Activated T-helper 1 cell treated with anti-CD3 and anti-CD28 coated beads, Interleukin-12 subunit alpha, Interleukin-12 subunit beta, Interleukin-2, Interleukin-4 antibody, amounts not matched to agents 30 ng/mL and 10 ng/mL and 1 ng/mL, durations not matched to agents 14 hours and 24 hours and 36 hours (primary cell): ENCODE measurements at places on chromosomes 6 and 20. TPM values are rescaled to one million over a fixed set of nuclear protein-coding genes. Genes with fewer than 3 reads are reported as not detected.
A peak's percentile ranks its signal among the peaks of the same experiment; 100 is the strongest.

GRCh38 chr20:62472941-62473585, 2.7 kb downstream of the GATA5 start:
- no peak for DNase-seq
- H3K27me3 ChIP-seq = peaks cover 36% of the 10 kb centered on the region
- no peak overlapping the region for H3K27ac ChIP-seq

DNA sequence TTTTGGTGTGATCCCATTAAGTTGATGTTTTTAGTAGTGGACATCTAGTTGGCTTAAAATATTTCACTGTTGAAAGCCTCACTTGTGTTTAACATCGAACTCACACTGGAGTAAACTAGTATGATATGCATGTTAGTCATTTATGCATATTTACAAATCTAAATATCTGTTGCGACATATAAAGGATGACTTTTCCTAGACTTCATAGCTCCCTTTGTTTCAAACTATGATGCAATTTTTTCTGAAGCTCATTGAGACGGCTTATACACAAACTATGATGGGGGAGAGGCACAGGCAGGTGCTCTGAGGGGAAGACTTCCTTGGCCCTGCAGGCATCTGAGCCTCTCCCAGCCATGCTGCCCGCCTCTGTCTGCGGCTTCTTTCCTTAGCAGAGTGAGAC, 11.8 kb upstream of the FOXC1 start:
- no peaks in the 10 kb centered on the region for H3K36me3 ChIP-seq
- no peak overlapping the region for H3K4me3 ChIP-seq
- no peak overlapping the region for H3K27ac ChIP-seq
- H3K4me1 ChIP-seq = peaks cover 4% of the 10 kb centered on the region
- peaks cover 59% of the 10 kb centered on the region for H3K27me3 ChIP-seq

- no peak overlapping the region for H3K4me3 ChIP-seq
- no peaks in the 10 kb centered on the region for H3K27me3 ChIP-seq
- DNase-seq = no peak
- no peaks in the 10 kb centered on the region for H3K4me1 ChIP-seq
These were observed 1199.8 kb upstream of the MAP3K7 start for GRCh38 chr6:91786474-91787184.

GRCh38 chr20:20078041-20078440, 25.7 kb downstream of the CFAP61 start:
- H3K4me3 ChIP-seq = no peak overlapping the region
- H3K27me3 ChIP-seq = peaks cover 16% of the 10 kb centered on the region
- H3K36me3 ChIP-seq = no peaks in the 10 kb centered on the region
- no peaks in the 10 kb centered on the region for H3K4me1 ChIP-seq
- H3K27ac ChIP-seq = no peak overlapping the region
- no peak for DNase-seq

DNA sequence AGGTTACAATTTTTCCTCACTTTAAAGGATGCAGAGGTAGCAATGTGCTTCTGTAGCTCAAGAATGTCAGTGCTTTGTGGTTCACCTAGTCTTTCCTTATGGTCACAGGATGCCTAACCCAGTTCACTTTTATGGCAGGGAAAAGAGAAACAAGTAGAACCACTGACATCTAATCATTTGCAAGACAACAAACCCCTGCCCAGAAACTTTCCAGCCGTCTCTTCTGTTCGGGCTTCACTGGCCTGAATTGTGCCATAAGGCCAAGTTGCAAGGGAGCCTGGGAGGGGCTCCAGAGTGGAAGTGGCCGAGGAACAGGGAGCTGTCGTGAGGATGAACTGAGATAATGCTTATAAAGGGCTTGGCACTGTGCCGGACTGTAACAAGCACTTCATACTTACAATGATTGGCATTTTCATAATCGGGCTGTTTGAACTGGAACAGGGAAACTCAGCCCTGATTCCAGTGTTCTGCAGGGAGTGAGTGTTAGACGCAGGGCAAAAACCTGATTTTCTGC, 212.6 kb downstream of the BCAS1 start:
- no peak overlapping the region for H3K4me3 ChIP-seq
- H3K27me3 ChIP-seq = no peaks in the 10 kb centered on the region
- H3K27ac ChIP-seq = no peak overlapping the region

DNA sequence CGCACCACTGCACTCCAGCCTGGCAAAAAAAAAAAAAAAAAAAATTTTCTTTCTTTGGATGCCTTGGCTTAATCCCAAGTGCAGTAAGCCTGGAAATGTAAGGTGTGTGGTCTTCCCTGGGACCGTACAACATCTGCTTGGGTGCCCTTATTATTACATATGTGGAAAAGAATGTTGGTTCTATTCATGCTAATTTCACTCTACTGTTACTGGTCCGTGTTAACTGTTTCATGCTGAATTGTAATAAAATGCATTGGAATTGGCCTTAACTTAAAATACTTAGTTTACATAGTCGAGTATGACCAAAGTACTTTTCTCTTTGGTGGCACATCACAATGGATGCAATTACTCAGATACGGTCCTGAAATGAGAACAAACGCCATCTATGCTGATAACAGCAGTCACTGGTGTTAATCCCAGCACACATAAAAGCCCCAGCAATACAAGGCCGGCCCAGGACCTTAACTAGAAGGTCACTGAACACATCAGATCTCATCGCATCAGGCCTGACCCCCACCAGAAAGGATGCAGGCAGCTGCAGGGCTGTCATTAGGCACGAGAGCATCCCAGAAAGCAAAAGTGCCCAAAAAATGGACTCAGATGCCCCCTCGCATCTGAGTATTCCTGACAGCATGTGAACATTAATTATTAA, 1.2 kb downstream of the SERPINB6 start:
- H3K4me3 ChIP-seq = peak overlapping the region; percentile 85
- peak overlapping the region; percentile 58 for H3K27ac ChIP-seq
- peaks cover 9% of the 10 kb centered on the region for H3K36me3 ChIP-seq
- peaks cover 41% of the 10 kb centered on the region for H3K27me3 ChIP-seq
- H3K4me1 ChIP-seq = peaks cover 16% of the 10 kb centered on the region

DNA sequence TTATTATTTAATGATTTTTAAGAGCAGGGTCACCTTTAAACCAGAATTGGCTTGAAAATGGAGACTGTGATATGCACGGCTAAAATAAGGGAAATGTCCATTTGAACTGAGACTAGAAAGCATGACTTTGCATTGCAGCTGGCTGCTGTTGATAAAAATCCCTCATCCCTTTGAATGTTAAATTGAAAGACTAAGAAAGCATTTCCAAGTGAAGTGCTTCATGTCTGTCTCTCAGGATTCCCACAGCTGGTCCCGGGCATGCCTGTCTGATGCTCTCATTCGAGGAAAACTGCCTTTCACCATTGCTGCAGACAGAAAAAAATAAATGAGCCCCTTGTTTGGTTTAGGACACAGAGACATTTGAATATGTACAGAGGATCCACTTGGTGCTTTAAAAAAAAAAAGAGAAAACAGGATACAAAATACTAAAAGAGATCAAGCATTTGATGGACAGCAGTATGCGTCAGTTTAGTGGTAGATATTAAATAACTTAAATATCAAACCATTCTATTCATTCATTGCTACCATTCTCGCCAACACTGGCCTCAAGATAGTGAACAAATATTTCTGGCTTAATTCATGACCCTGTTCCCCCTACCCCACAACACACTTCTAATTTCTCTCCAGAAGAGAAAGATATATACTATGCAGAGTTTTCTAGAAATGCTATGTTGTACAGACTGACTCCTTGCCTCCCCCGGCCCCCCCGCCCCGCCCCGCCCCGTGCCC, 55.0 kb downstream of the TBC1D7 start:
- DNase-seq = no peak

DNA sequence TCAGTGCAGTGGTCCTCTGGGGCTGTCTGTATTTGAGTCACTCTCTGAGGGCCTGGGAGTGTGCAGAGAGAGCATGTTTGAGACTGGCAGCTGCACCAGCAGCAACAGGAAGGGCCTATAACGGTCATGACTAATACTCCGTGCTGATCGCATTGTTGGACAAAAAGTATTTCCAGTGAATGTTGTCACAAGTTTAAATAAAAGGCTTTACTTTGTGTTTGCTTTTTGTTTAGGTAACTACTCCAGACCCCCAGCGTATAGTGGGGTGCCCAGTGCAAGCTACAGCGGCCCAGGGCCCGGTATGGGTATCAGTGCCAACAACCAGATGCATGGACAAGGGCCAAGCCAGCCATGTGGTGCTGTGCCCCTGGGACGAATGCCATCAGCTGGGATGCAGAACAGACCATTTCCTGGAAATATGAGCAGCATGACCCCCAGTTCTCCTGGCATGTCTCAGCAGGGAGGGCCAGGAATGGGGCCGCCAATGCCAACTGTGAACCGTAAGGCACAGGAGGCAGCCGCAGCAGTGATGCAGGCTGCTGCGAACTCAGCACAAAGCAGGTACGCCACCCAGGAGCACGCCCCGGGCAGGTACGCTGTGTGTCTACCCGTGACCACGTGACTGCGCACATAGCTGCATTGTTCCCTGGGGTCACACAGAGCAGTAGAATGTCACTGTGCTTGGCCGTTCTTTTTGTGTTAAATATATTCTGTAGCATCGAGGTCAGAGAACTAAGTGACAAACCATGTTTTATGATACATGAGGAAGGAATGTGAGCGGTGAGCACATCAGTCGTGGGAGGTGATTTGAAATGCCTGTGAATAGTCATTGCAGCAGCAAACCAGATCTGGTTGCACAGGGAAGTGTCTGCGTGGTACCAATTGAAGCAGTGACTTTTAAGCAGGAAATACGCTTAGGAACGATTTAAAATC, 174.7 kb downstream of the TMEM242 start:
- peaks cover 23% of the 10 kb centered on the region for H3K36me3 ChIP-seq
- H3K4me3 ChIP-seq = no peak overlapping the region
- H3K27me3 ChIP-seq = no peaks in the 10 kb centered on the region
- peak overlapping the region; percentile 52 for H3K27ac ChIP-seq
- no peak for DNase-seq
- peaks cover 32% of the 10 kb centered on the region for H3K4me1 ChIP-seq

- peaks cover 17% of the 10 kb centered on the region for H3K4me1 ChIP-seq
- no peak for DNase-seq
- H3K27ac ChIP-seq = no peak overlapping the region
- H3K36me3 ChIP-seq = peaks cover 4% of the 10 kb centered on the region
- H3K4me3 ChIP-seq = no peak overlapping the region
These were observed 29.9 kb upstream of the SAMD3 start for GRCh38 chr6:130252527-130253237.

GRCh38 chr20:4158466-4159050, 143.2 kb upstream of the RNF24 start:
- H3K27me3 ChIP-seq = peaks cover 4% of the 10 kb centered on the region
- H3K36me3 ChIP-seq = peaks cover 9% of the 10 kb centered on the region
- no peak for DNase-seq
- peaks cover 56% of the 10 kb centered on the region for H3K4me1 ChIP-seq
- H3K27ac ChIP-seq = no peak overlapping the region

GRCh38 chr6:113381959-113382358, 475.2 kb upstream of the MARCKS start:
- no peaks in the 10 kb centered on the region for H3K4me1 ChIP-seq
- H3K27me3 ChIP-seq = no peaks in the 10 kb centered on the region
- no peak for DNase-seq
- H3K4me3 ChIP-seq = no peak overlapping the region
- no peak overlapping the region for H3K27ac ChIP-seq

Gene NFATC2
- 84.0 and 86.4 TPM in 2 replicates for total RNA-seq

Gene RAB44
- 0.05 and 0.10 TPM in 2 replicates for total RNA-seq
